ENCODE measurements at places on chromosomes 5 and 9. TPM values are rescaled to one million over a fixed set of nuclear protein-coding genes. Genes with fewer than 3 reads are reported as not detected.

PPP2CA gene
- 112 TPM for polyA plus RNA-seq

ARRDC3 gene
- polyA plus RNA-seq = 16.4 TPM

MIER3 gene
- 3.6 TPM for polyA plus RNA-seq

TNC gene
- 25.7 TPM for polyA plus RNA-seq

SLC36A3 gene
- polyA plus RNA-seq = not detected

PRUNE2 gene
- 34.8 TPM for polyA plus RNA-seq

GLRA1 gene
- polyA plus RNA-seq = not detected

PIP5K1B gene
- 2.5 TPM for polyA plus RNA-seq

GMCL2 gene
- polyA plus RNA-seq = not detected

HINT1 gene
- polyA plus RNA-seq = 263 TPM

PCDHGC3 gene
- 246 TPM for polyA plus RNA-seq

HMMR gene
- 7.5 TPM for polyA plus RNA-seq

PCDHGB6 gene
- 3.8 TPM for polyA plus RNA-seq

GCNT1 gene
- 7.1 TPM for polyA plus RNA-seq

ADGRD2 gene
- polyA plus RNA-seq = 5.0 TPM

RLN2 gene
- not detected for polyA plus RNA-seq

PCDHA5 gene
- 0.32 TPM for polyA plus RNA-seq

NUTM2G gene
- polyA plus RNA-seq = not detected

FAM221B gene
- not detected for polyA plus RNA-seq

FIBCD1 gene
- 0.78 TPM for polyA plus RNA-seq

HSD17B3 gene
- polyA plus RNA-seq = 0.31 TPM

Data from brain (organoid and tissue), 16 donors.